Chondrocyte (in vitro differentiated cells): ENCODE measurements at places on chromosomes 6 and 20. TPM values are rescaled to one million over a fixed set of nuclear protein-coding genes. Genes with fewer than 3 reads are reported as not detected.

DNA sequence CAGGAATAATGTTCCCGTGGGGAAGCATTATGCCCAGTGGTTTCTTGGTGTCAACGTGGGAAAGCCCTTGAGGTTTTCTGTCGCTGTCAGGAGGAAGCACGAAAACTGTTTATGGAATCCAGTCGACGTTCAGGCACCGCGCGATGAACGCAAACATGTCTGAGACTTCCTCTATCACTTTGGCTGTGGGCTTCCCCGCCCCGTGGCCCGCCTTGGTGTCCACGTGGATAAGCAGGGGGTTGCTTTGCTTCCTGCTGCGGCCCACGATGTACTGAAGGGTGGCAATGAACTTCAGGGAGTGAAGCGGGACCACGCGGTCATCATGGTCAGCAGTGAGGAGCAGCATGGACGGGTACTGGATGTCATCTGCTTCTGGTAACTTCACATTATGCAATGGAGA lies 98.2 kb upstream of the POPDC3 start:
- no peak for DNase-seq

GRCh38 chr6:111481836-111482187 lies 1.2 kb downstream of the REV3L start:
- no peak for DNase-seq

Gene RAB32
- 41.8 to 80.6 TPM (median 76.1 TPM) in 3 replicates for total RNA-seq

Gene NEDD9
- total RNA-seq = 23.2 to 42.0 TPM (median 25.2 TPM) in 3 replicates

Gene ACOT8
- total RNA-seq = 14.2 to 22.8 TPM (median 15.9 TPM) in 3 replicates

GRCh38 chr6:12911427-12911826 lies 194.9 kb downstream of the PHACTR1 start:
- DNase-seq = no peak

GRCh38 chr6:30006170-30007131 lies 54.6 kb upstream of the POLR1H start:
- DNase-seq = no peak
